ENCODE measurements at places on chromosomes 6 and 20. TPM values are rescaled to one million over a fixed set of nuclear protein-coding genes. Genes with fewer than 3 reads are reported as not detected.

- peaks cover 24% of the 10 kb centered on the region for H3K27me3 ChIP-seq
- H3K4me3 ChIP-seq: peak overlapping the region; percentile 1
- DNase-seq: no peak
- no peak overlapping the region for H3K27ac ChIP-seq
- no peaks in the 10 kb centered on the region for H3K36me3 ChIP-seq
- H3K4me1 ChIP-seq: no peaks in the 10 kb centered on the region
Observed at GRCh38 chr6:50850223-50851048, 31.8 kb downstream of the TFAP2B start.

LST1 gene
- 7.5 TPM for total RNA-seq

- H3K4me1 ChIP-seq: no peaks in the 10 kb centered on the region
- peak; percentile 84 for DNase-seq
- H3K27ac ChIP-seq: peak overlapping the region; percentile 54
- H3K4me3 ChIP-seq: no peak overlapping the region
Observed at GRCh38 chr6:166598441-166599138, 12.1 kb upstream of the RAMACL start.

DNA sequence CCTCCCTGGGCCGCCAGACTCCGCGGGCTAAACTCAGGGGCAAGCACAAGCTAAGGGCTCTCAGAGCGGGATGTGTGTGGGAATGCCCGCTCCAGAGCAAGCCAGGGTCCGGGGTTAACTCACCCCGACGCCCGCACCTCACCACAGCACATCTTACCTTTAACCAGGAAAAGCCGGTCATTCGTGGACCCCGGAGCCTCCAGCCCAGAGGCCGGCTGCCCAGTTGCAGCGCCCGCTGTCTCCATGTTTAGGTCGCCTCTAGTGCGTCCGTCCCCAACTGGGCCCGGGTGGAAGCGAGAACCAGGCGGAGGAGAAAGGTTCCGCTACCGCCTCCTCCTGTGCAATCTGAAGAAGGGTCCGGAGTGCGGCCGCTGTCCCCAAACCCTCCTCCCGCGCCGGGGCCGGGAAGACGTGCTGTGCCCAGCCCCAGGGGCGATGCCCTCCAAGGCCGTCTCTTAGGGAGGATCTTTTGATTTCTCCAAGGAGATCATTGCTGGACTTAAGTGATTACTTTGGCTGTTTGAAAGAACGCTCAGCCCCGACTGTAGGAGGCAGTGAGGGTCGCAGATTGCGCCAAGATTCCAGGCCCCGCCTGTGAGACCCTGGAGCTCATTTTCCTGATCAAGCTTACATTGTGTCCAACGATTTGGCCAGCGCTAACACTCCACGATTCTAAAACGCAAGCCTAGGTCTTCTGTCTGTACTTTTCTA, at the start of gene TMEM242:
TMEM242 (minus strand) TSS at position 265 of the 711 bp plus-strand sequence; CDS start at position 245, 20 bp downstream.
- H3K27me3 ChIP-seq: no peaks in the 10 kb centered on the region
- H3K4me3 ChIP-seq: peak within 1 kb of the TSS; percentile 78
- H3K27ac ChIP-seq: peak within 1 kb of the TSS; percentile 95
- DNase-seq: peak; percentile 95
- peaks cover 13% of the 10 kb centered on the region for H3K4me1 ChIP-seq
- H3K36me3 ChIP-seq: peaks cover 5% of the 10 kb centered on the region

GRCh38 chr6:9521152-9521530, 893.7 kb downstream of the TFAP2A start:
- H3K27me3 ChIP-seq: no peaks in the 10 kb centered on the region
- H3K4me3 ChIP-seq: no peak overlapping the region
- no peaks in the 10 kb centered on the region for H3K36me3 ChIP-seq
- DNase-seq: no peak
- no peaks in the 10 kb centered on the region for H3K4me1 ChIP-seq

GRCh38 chr6:161189891-161190290, 84.0 kb downstream of the AGPAT4 start:
- no peaks in the 10 kb centered on the region for H3K4me1 ChIP-seq
- no peak overlapping the region for H3K27ac ChIP-seq
- H3K27me3 ChIP-seq: no peaks in the 10 kb centered on the region
- no peaks in the 10 kb centered on the region for H3K36me3 ChIP-seq

DNA sequence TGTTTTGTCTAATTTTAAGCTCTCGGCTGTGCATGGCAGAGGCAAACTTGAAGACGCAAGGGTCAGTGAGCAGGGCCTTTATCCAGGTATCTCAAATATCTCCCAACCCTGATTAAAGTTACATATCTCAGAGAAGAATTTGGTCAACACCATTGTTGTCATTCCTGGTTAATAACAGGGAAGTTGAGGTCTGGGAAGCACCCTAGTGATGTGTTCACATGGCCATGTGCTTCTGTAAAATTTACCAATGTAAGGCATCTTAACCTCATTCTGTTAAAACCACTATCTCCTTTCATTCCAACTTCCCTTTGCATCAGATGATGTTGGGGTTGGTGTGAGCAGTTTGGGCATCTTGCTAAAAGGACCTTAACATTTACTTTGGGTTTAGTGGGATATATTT, 4.0 kb upstream of the FAM110A start:
- H3K4me3 ChIP-seq: no peak overlapping the region
- no peaks in the 10 kb centered on the region for H3K36me3 ChIP-seq
- H3K4me1 ChIP-seq: peaks cover 15% of the 10 kb centered on the region
- H3K27ac ChIP-seq: no peak overlapping the region
- peak; percentile 12 for DNase-seq
- H3K27me3 ChIP-seq: no peaks in the 10 kb centered on the region

- no peak for DNase-seq
- H3K4me3 ChIP-seq: no peak overlapping the region
- no peak overlapping the region for H3K27ac ChIP-seq
Observed at GRCh38 chr20:48690888-48691287, 136.9 kb downstream of the PREX1 start.

- no peaks in the 10 kb centered on the region for H3K36me3 ChIP-seq
- no peak for DNase-seq
- peak overlapping the region; percentile 91 for H3K27ac ChIP-seq
- H3K27me3 ChIP-seq: no peaks in the 10 kb centered on the region
- peak overlapping the region; percentile 90 for H3K4me3 ChIP-seq
Observed at GRCh38 chr20:48921883-48922820, 641 bp downstream of the ARFGEF2 start.

MMP24 gene
- total RNA-seq: 0.16 TPM

GRCh38 chr6:44333273-44333919, 9.1 kb upstream of the SPATS1 start:
- no peak overlapping the region for H3K4me3 ChIP-seq
- H3K4me1 ChIP-seq: no peaks in the 10 kb centered on the region
- no peak for DNase-seq
- H3K36me3 ChIP-seq: no peaks in the 10 kb centered on the region
- H3K27ac ChIP-seq: no peak overlapping the region

- H3K27ac ChIP-seq: no peak overlapping the region
- no peak overlapping the region for H3K4me3 ChIP-seq
- no peak for DNase-seq
- no peaks in the 10 kb centered on the region for H3K36me3 ChIP-seq
- H3K27me3 ChIP-seq: no peaks in the 10 kb centered on the region
Observed at GRCh38 chr6:158460602-158461169, 99.2 kb upstream of the TMEM181 start.

HSPA1L gene
- 1.1 TPM for total RNA-seq

DNA sequence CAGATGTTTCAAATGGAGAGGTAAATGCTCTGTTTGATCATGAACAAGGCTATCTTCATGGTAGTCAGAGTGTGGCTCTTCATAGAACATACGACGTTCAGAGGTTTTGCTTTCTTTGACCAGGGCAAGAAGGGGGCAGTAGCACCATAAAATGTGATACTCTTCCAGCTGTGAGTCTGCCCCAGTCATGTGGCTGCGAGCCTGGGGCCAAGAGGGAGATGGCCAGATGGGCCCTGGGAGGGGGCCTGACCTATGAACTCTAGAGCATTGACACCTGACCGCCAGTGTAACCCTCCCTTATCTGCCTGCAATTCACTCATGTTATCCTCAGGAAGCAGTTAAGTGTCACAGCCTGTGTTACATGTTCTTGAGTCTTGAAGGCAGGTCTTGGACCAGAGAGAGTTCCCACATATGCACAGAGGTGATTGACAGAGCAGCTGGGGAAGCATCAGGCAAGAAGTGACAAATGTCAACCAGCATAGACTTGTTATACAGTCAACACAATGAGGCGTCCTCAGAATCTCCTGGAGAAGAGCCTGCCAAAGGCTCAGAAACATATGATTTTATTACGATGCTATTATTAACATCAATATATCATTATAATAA, 55.0 kb downstream of the SCML4 start:
- H3K4me3 ChIP-seq: no peak overlapping the region
- H3K4me1 ChIP-seq: no peaks in the 10 kb centered on the region
- no peaks in the 10 kb centered on the region for H3K36me3 ChIP-seq
- no peaks in the 10 kb centered on the region for H3K27me3 ChIP-seq

GRCh38 chr20:9235518-9235917, 166.6 kb downstream of the PLCB4 start:
- no peak overlapping the region for H3K27ac ChIP-seq
- no peaks in the 10 kb centered on the region for H3K27me3 ChIP-seq
- H3K36me3 ChIP-seq: no peaks in the 10 kb centered on the region
- H3K4me1 ChIP-seq: no peaks in the 10 kb centered on the region

Data from sigmoid colon (tissue), 7 donors.